ENCODE measurements at places on chromosomes 3 and 15. TPM values are rescaled to one million over a fixed set of nuclear protein-coding genes. Genes with fewer than 3 reads are reported as not detected.

- no peak overlapping the region for H3K27ac ChIP-seq
- peaks cover 6% of the 10 kb centered on the region for H3K4me1 ChIP-seq
- no peaks in the 10 kb centered on the region for H3K27me3 ChIP-seq
- DNase-seq: no peak
- H3K36me3 ChIP-seq: no peaks in the 10 kb centered on the region
Measured at GRCh38 chr15:63759752-63760151, 74.0 kb downstream of the HERC1 start.

GRCh38 chr3:10594915-10595314, 89.5 kb upstream of the ATP2B2 start:
- no peak overlapping the region for H3K27ac ChIP-seq
- peaks cover 24% of the 10 kb centered on the region for H3K4me1 ChIP-seq
- DNase-seq: peak; percentile 56
- no peaks in the 10 kb centered on the region for H3K27me3 ChIP-seq

- no peaks in the 10 kb centered on the region for H3K27me3 ChIP-seq
- H3K27ac ChIP-seq: no peak overlapping the region
- DNase-seq: peak; percentile 32
Measured at GRCh38 chr3:52670621-52671521, 14.8 kb downstream of the PBRM1 start.

GRCh38 chr15:89794627-89795241, 18.6 kb downstream of the MESP2 start:
- H3K27ac ChIP-seq: no peak overlapping the region
- no peaks in the 10 kb centered on the region for H3K27me3 ChIP-seq
- H3K4me3 ChIP-seq: no peak overlapping the region
- peaks cover 69% of the 10 kb centered on the region for H3K36me3 ChIP-seq
- DNase-seq: no peak

DNA sequence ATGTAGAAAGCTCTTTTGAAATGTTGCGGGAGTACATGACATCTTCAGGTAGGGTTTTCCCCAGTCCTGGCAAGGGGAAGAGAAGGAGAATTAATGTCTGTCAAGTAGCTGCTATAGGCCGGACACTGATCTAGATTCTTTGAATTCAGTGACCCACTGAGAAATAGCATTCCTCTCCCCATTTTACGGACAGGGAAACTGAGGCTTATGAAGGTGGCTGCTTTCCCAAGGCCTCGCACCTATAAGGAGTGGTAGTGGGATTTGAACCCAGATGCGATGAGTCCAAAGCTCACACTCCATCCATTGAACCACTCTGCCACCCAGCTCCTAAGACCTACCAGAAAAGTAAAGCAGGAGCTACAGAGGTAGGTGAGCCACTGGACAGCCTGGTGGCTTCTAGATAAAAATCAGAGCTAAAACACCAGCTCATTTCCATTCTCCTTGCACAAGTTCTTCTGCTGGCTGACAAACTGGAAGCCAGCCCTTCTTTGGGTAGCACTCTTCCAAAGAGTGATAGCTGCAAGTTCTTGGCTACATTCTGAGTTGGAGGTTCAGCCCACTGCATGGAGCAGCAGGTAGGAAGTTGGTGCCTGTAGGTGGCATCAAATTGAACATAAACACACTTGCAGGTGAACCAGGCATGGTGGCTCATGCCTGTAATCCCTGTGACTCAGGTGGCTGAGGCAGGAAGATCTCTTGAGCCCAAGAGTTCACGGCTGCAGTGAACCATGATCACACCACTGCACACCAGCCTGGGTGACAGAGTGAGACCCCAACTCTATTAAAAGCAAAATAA, 22.0 kb downstream of the ZNF710 start:
- H3K27me3 ChIP-seq: no peaks in the 10 kb centered on the region
- no peaks in the 10 kb centered on the region for H3K36me3 ChIP-seq
- no peak overlapping the region for H3K27ac ChIP-seq
- H3K4me3 ChIP-seq: no peak overlapping the region
- H3K4me1 ChIP-seq: peaks cover 30% of the 10 kb centered on the region
- no peak for DNase-seq

DNA sequence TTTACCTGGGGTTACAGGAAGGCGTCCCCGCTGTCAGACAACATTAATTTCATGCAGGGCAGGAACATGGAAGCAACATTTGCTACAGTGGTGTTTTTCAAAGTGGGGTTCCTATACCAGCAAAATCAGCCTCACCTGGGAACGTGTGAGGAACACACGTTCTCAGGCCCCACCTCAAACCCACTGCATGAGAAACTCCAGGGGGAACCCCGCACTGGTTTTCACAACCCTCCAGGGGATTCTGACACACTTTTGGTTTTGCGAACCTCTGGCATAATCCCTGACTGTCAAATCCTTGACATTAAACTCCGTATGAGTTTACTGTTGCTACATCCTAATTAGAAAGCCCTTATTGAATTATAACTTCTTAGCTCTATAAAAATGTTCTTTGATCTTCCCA, 127.7 kb downstream of the LRRK1 start:
- H3K4me3 ChIP-seq: no peak overlapping the region
- H3K4me1 ChIP-seq: peaks cover 7% of the 10 kb centered on the region
- DNase-seq: no peak
- H3K36me3 ChIP-seq: peaks cover 12% of the 10 kb centered on the region

GRCh38 chr3:150309257-150309542, 98.9 kb upstream of the TSC22D2 start:
- no peak overlapping the region for H3K27ac ChIP-seq
- H3K4me1 ChIP-seq: no peaks in the 10 kb centered on the region
- H3K4me3 ChIP-seq: no peak overlapping the region
- H3K27me3 ChIP-seq: peaks cover 6% of the 10 kb centered on the region

PIAS1 gene
- total RNA-seq: 20.7 TPM

DNA sequence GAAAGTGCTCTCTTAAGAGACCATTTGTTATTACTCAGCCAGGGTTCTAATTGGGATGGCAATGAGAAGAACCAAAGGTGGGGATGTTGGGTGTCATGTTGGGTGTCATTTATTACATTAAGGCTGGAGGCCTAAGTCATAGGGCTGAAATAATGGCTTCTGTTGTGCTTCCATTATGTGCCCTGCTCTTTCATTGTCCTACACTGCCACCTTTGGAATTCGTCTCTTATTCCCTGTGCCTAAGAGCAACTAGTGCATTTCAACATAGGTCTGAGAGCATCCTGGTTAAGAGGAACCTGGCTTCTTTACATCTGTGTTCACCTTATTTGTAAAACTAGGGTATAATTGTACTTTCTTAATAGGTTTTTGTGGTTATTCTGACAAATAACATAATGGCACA, 32.2 kb downstream of the RIOX2 start:
- DNase-seq: peak; percentile 26
- H3K4me3 ChIP-seq: no peak overlapping the region
- H3K4me1 ChIP-seq: no peaks in the 10 kb centered on the region
- no peaks in the 10 kb centered on the region for H3K27me3 ChIP-seq
